ENCODE measurements at places on chromosomes 1 and 21.

GRCh38 chr1:166693673-166694297 lies 145.5 kb upstream of the POGK start:
- H3K4me1 ChIP-seq, result peaks cover 4% of the 10 kb centered on the region
- H3K27ac ChIP-seq, result no peak overlapping the region
- no peak for DNase-seq
- H3K36me3 ChIP-seq, result no peaks in the 10 kb centered on the region

GRCh38 chr21:29332461-29333362 lies 34.0 kb downstream of the BACH1 start:
- H3K27ac ChIP-seq, result no peak overlapping the region
- H3K4me1 ChIP-seq, result peaks cover 5% of the 10 kb centered on the region
- H3K36me3 ChIP-seq, result peaks cover 45% of the 10 kb centered on the region

DNA sequence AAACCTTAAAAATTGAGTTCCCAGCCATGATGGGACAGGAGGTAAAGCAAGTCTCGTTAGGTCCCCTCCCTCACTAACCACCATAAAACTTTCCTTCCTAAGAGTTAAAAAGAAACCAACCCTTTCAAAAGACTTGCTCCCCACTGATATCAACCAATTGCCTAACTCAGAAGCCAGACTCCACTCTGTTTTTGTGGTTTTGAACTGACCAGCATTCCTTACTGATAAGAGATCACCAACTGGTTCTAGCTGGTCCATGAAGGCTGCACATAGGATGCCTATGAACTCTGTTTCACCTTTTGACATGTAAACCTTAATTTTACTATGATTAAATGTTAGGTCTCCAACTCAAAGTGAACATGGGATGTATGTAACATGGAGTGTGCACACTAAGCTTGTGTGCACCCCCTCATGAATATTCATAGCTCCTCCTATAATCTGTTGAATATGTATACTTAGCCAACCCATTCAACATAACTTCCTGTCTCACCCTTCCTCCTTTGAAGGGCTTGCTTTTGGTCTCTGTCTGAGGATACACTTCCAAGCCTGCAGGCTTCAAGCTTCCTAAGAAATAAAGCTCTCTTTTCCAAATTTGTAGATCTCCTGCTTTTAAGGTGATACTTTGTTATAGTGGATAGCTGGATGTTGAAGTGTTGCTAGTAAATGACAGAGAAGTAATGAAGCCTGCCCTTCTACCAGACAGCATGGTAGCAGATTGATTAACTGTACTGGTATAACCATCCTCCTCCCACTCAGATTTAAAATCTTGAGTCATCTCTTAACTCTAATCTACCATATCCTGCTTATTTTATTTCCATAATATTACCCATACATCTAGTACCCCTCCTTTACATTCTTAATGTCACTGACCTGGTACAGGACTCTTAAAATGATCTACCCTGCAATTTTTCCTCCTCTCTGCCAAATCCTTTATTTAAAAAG lies 95.6 kb downstream of the ZNF644 start:
- H3K27me3 ChIP-seq, result no peaks in the 10 kb centered on the region
- peaks cover 20% of the 10 kb centered on the region for H3K36me3 ChIP-seq
- peaks cover 32% of the 10 kb centered on the region for H3K4me1 ChIP-seq
- H3K27ac ChIP-seq, result no peak overlapping the region
- DNase-seq, result no peak
- no peak overlapping the region for H3K4me3 ChIP-seq

- peaks cover 4% of the 10 kb centered on the region for H3K4me1 ChIP-seq
- no peak for DNase-seq
- no peak overlapping the region for H3K4me3 ChIP-seq
- peaks cover 4% of the 10 kb centered on the region for H3K36me3 ChIP-seq
These were observed 48.5 kb downstream of the AJAP1 start for GRCh38 chr1:4702932-4703331.

DNA sequence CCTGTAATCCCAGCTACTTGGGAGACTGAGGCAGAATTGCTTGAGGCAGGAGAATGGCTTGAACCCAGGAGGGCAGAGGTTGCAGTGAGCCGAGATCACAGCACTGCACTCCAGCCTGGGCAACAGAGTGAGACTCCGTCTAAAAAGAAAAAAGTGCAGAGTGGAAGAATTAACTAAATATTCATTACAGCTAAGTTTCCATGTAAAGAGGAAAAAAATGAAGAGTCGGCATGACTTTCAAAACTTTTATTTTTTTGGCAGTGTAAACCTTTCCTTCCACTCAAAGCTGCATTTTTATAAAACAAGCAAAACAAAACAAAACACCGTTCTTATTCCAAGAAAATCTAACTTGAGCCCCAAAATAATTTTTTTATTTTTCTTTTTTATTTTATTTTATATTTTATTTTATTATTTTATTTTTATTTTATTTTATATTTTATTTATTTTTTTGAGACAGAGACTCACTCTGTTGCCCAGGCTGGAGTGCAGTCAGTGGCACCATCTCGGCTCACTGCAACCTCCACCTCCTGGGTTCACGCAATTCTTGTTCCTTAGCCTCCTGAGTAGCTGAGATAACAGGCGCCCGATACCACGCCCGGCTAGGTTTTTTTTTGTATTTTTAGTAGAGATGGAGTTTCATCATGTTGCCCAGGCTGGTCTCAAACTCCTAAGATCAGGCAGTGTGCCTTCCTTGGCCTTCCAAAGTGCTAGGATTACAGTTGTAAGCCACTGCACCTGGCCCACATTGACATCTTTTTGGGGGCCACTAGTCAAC lies 62.9 kb downstream of the PACC1 start:
- H3K27me3 ChIP-seq, result no peaks in the 10 kb centered on the region
- H3K4me3 ChIP-seq, result no peak overlapping the region
- no peaks in the 10 kb centered on the region for H3K4me1 ChIP-seq

GRCh38 chr1:231610388-231610787 lies 16.2 kb upstream of the DISC1 start:
- no peak overlapping the region for H3K4me3 ChIP-seq
- peaks cover 43% of the 10 kb centered on the region for H3K27me3 ChIP-seq
- no peak overlapping the region for H3K27ac ChIP-seq
- no peak for DNase-seq
- H3K36me3 ChIP-seq, result peaks cover 4% of the 10 kb centered on the region
- peaks cover 3% of the 10 kb centered on the region for H3K4me1 ChIP-seq

GRCh38 chr1:93607814-93608186 lies 73.8 kb downstream of the BCAR3 start:
- no peak for DNase-seq
- no peaks in the 10 kb centered on the region for H3K27me3 ChIP-seq
- H3K4me3 ChIP-seq, result no peak overlapping the region
- peak overlapping the region; percentile 54 for H3K27ac ChIP-seq

DNA sequence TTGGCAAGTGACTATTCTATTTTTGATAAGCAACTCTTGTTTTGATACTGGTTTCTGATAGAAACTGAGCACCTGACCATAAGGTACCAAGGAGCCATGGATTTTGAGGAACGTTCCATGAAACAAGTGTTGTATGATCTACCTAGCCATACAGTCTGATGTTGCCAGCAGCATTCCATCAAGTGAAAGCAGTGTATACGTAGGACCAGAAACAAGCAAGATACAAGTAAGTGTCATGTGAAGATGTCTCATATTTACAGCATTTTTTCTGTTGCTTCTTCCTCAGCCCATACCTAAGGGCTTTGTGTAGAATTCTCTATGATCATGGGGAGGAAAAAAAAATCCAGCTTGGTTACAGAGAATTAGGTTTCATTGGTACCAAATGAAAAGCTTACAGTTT lies 55.6 kb upstream of the RABGAP1L start:
- H3K36me3 ChIP-seq, result no peaks in the 10 kb centered on the region
- no peak overlapping the region for H3K27ac ChIP-seq
- no peak overlapping the region for H3K4me3 ChIP-seq
- H3K4me1 ChIP-seq, result no peaks in the 10 kb centered on the region
- peaks cover under 1% of the 10 kb centered on the region for H3K27me3 ChIP-seq

DNA sequence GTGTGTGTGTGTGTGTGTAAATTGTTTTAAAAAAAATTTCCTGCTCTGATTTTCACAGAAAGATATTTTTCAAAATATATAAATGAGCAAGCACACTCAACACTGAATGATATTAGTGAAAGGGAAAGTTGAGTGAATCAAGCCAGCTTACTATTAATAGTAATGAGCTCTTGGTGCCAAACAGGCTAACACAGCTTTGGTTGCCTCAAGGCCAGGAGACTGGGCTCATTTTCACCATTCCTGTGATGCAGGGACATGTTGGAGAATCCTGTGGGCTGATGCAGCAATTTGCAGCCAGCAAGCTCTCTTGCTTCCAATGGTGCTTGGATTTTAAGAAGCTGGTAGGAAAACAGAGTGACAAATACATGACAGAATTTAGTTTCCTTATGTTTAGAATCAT lies 30.2 kb downstream of the PLA2G4A start:
- DNase-seq, result no peak
- H3K27ac ChIP-seq, result no peak overlapping the region
- no peak overlapping the region for H3K4me3 ChIP-seq
- H3K4me1 ChIP-seq, result no peaks in the 10 kb centered on the region
- H3K36me3 ChIP-seq, result no peaks in the 10 kb centered on the region

DNA sequence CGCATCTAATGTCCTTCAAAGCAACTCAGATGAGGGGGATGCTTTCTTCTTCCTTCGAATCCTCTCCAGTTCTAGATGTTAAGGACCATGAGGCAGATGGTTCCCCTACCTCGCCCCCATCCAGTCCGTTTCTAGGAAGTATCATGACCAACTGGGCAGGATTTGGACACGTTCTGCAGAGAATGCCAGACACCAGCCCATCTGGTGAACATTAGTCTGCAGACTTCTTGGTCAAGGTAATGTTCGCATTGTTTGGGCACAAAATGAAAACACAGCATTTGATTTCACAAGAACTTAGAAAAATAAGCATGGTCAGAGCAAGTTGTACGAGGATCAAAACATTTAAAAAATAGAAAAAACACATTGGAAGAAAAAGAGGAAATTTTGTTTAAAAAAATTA lies 25.4 kb upstream of the ADARB1 start:
- DNase-seq, result no peak
- no peak overlapping the region for H3K4me3 ChIP-seq
- H3K27ac ChIP-seq, result no peak overlapping the region
- H3K36me3 ChIP-seq, result no peaks in the 10 kb centered on the region
- H3K27me3 ChIP-seq, result peaks cover 9% of the 10 kb centered on the region
- peaks cover 26% of the 10 kb centered on the region for H3K4me1 ChIP-seq

GRCh38 chr21:32726839-32727686 lies 750 bp downstream of the SYNJ1 start:
- peaks cover 6% of the 10 kb centered on the region for H3K36me3 ChIP-seq
- H3K4me1 ChIP-seq, result peaks cover 8% of the 10 kb centered on the region

- no peak overlapping the region for H3K4me3 ChIP-seq
- DNase-seq, result peak; percentile 53
- no peaks in the 10 kb centered on the region for H3K27me3 ChIP-seq
- no peak overlapping the region for H3K27ac ChIP-seq
- H3K4me1 ChIP-seq, result peaks cover 31% of the 10 kb centered on the region
These were observed 380.5 kb upstream of the VAMP3 start for GRCh38 chr1:7390604-7391000.

DNA sequence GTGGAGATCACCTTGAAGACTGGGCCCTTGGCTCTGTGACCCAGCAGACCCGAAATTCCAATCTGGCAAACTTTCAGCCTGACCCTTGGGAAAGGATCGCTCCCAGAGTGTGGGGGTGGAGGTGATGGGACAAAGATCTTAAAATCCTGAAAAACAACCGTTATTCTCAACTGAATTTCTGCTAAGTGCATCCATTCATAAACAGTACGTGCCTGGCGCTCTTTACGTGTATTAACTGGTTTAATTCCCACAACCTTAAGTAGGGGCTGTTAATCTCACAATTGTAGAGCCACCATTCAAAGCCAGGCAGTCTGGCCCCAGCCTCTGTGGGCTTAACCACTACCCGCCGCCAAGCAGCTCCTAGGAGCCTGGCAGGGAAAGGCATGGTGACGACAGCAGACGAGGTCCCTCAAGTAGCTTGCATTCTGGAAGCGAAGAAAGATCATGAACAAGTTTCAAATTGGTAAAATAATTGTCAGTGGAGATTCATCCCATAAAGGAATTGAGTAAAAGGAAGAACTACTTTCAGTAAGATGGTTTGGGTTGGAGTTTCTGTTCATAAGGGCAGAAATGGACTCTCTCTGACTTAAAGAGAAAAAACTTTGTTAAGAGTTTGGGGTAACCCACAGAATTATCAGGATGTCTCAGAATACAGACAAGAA lies 11.4 kb upstream of the RGS16 start:
- no peak for DNase-seq
- peaks cover 64% of the 10 kb centered on the region for H3K27me3 ChIP-seq
- peak overlapping the region; percentile 87 for H3K4me3 ChIP-seq
- peak overlapping the region; percentile 69 for H3K27ac ChIP-seq

- H3K27ac ChIP-seq, result peak overlapping the region; percentile 8
- H3K4me1 ChIP-seq, result no peaks in the 10 kb centered on the region
- H3K4me3 ChIP-seq, result no peak overlapping the region
- DNase-seq, result no peak
- H3K36me3 ChIP-seq, result no peaks in the 10 kb centered on the region
These were observed 124.7 kb upstream of the KIAA0040 start for GRCh38 chr1:175317309-175317708.

DNA sequence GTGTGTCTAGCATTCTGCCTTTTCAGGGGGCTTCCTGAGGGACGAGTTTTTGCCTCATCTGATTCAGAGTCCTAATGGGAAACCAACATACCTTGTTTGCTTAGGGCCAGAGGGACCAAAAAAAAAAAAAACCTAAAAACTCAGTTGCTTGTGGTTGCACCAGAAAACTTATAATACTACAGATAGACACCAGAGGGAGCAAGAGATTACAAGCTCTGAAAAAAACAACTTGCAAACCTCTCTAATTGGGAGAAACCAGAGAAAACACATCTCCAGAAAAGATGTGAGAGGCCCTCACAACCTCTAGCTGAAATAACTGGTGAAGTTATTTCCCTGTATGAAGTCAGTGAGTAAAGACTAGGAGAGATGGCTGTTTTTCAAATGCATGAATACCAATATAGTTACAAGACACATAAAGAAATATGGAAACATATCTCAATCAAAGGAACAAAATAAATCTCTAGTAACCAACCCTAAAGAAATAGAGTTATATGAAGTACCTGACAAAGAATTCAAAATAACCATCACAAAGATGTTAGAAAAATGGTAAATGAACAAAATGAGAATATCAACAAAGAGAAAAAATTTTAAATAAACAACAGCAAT lies 233.7 kb upstream of the NFIA start:
- H3K27ac ChIP-seq, result peak overlapping the region; percentile 44
- no peak overlapping the region for H3K4me3 ChIP-seq
- H3K36me3 ChIP-seq, result peaks cover 4% of the 10 kb centered on the region
- no peak for DNase-seq
- H3K27me3 ChIP-seq, result no peaks in the 10 kb centered on the region
- peaks cover 15% of the 10 kb centered on the region for H3K4me1 ChIP-seq

DNA sequence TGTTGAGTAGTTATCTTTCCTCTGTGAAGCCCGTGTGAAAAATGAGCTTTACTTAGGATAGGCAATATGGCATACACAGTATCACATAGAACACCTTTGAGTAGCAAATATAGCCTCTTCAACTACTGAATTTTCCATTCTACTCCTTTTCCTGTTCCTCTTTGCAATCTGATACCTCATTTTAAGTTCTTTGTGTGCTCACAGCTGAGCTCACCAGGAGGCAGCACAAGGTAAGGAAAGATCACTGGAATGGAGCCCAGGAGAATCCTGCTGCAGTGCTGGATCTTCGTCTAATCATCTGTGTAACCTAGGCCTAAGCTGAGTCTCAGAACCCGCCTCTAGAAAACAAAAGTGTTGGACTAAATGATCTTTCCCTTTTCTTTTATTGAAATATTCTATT lies 171.0 kb downstream of the LRRC40 start:
- peaks cover 5% of the 10 kb centered on the region for H3K4me1 ChIP-seq
- no peaks in the 10 kb centered on the region for H3K36me3 ChIP-seq
- H3K27me3 ChIP-seq, result no peaks in the 10 kb centered on the region
- DNase-seq, result no peak
- no peak overlapping the region for H3K27ac ChIP-seq

- H3K4me3 ChIP-seq, result no peak overlapping the region
- H3K36me3 ChIP-seq, result no peaks in the 10 kb centered on the region
- H3K4me1 ChIP-seq, result no peaks in the 10 kb centered on the region
- H3K27me3 ChIP-seq, result no peaks in the 10 kb centered on the region
- H3K27ac ChIP-seq, result no peak overlapping the region
These were observed 516.9 kb downstream of the BRINP3 start for GRCh38 chr1:189960769-189961168.
